ENCODE measurements at places on chromosomes 7 and 10. TPM values are rescaled to one million over a fixed set of nuclear protein-coding genes. Genes with fewer than 3 reads are reported as not detected.

DNA sequence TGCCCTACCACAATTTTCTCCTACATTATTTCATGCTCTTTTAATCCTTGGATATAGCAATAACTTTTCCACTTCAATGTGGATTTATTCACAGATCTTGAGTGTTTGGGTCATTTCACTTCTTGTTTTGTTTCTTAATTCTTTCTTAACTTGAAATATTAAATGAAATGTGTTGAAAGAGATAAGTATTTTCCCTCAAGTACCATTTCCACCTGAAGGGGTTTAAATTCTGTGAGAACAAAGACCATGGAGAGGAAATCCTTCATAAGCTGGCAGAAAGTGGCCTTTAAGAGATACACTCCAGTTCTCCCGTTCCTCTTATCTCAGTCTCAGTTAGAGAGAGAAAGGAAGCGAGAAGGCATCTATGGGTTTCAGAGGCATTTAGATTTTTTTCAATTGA, 14.1 kb upstream of the DLD start:
- DNase-seq: no peak

- no peak for DNase-seq
These were observed 173.8 kb upstream of the SMIM30 start for GRCh38 chr7:113292105-113292504.

The TMEM196 gene
- total RNA-seq: not detected

- no peak for DNase-seq
These were observed 76.2 kb downstream of the SLIT1 start for GRCh38 chr10:97109547-97109946.

DNA sequence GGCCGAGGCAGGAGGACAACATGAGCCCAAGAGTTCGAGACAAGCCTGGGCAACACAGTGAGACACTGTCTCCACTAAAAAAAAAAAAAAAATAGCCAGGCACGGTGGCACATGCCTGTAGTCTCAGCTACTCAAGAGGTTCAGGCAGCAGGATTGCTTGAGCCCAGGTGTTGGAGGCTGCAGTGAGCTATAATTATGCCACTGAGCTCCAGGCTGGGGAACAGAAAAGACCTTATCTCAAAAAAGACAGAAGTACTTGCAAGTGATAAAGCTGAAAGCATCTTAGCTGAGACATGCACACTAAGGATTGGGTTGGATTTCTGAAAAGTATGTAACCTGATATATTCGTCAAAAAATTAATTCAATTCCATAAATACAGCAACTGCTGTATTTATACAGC, 68.4 kb downstream of the PPP1R3C start:
- DNase-seq: no peak

All from M059J (cell line).